ENCODE measurements at places on chromosomes 5 and 9.

DNA sequence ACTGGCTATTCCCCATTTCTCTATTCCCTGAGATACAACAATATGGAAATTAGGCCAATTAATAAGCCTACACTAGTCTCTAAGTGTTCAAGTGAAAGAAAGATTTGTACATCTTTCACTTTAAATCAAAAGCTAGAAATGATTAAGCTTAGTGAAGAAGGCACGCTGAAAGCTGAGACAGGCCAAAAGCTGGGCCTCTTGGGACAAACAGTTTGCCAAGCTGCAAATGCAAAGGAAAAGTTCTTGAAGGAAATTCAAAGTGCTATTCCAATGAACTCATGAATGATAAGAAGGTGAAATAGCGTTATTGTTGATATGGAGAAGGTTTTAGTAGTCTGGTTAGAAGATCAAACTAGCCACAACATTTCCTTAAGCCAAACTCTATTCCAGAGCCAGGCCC is 256.2 kb downstream of the ZSWIM6 start:
- DNase-seq = no peak

DNA sequence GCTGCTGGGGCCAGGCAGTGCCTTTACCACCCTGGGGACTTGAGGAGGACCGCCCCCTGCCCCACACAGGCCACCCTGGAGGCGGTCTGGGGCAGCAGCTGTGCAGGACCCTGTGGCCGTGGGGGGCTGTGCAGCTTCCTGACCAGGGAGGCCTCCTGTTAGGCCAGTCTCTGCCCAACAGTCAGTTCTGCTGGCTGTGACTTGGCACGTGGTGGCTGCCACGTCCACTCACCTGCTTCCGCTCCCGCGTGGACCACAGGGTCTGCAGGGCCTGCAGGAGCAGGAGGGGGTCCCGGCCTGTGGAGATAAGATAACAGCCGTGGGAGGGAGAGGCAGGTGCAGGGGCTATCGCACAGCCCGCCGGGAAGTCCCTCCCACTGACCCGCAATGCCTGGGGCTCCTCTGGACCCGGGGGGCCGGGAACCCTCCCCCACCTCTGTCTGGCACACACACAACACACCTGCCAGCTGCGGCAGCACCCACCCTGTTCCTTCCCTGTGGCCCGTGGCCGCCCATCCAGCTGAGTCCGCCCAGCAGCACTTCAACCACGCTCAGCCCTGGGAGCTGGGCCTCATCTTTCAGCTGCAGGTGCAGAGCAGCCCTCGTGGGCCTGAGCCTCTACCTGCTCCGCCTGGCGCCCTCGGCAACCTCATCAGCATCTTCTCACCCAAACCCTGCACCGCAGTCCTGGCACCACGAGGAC is 39.7 kb downstream of the EXD3 start:
- DNase-seq = peak; percentile 8

DNA sequence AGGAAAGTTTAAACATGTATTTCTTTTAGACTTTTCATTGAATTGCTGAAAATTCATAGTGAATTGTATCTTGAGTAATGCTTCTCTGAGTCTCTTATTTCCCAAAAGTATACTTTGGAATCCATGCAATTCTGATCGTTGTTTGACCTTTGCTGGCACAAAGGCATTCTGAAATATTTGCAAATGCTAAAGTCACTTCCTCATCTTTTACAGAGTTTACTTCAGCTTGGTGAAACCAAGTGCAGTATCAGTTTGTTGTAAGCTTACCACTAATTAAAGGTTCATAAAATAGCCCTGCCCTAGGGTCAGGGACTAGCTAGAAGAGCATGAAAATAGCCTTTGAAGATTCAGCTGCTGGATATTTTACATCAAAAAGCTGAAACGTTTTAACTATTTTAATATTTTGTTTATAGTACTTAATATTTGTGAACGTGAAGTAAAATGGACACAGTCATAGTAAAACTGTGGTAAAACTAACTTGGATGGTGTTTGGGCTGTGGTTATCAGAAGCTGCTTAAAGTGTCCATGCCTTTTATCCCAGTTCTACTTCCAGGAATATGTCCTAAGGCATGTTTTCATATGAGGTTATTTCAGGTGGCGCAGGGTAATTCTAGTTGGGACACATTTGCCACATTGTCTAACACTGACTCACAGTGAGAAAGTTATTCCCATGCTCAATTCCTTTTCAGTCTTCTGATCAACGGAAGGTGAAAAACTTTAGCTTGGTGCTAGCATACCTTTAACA is 45.3 kb downstream of the SLC22A5 start:
- no peak for DNase-seq

- DNase-seq = no peak
Measured at GRCh38 chr5:179791881-179792611, 1.7 kb upstream of the LTC4S start.

DNA sequence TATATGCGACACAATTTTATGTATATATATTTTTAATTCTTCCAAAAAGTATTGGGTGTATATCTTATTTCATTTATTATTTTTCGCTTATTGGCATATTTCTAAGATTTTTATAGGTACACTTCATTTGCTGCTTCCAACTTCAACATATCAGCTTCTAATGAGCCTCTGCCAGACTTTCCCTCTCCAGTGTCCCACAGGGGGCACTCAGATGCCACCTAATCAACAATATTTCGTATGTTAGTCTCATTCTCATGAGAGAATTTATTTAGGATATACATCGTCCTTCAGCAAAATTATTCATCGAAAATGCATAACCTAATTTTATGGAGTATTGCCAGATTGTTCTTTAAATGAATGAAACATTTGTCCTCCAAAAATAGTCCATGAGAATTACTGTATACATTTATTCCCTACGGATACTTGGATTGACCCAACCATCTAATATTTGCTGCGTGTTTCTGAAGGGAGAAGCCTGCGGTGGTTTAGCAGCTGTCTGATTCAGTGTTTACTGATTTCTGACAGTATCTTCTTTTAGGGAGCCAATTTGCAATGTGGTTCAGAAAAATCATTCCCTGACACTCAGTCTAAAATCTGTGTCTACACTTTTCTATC is 100.6 kb upstream of the SELENOP start:
- no peak for DNase-seq

DNA sequence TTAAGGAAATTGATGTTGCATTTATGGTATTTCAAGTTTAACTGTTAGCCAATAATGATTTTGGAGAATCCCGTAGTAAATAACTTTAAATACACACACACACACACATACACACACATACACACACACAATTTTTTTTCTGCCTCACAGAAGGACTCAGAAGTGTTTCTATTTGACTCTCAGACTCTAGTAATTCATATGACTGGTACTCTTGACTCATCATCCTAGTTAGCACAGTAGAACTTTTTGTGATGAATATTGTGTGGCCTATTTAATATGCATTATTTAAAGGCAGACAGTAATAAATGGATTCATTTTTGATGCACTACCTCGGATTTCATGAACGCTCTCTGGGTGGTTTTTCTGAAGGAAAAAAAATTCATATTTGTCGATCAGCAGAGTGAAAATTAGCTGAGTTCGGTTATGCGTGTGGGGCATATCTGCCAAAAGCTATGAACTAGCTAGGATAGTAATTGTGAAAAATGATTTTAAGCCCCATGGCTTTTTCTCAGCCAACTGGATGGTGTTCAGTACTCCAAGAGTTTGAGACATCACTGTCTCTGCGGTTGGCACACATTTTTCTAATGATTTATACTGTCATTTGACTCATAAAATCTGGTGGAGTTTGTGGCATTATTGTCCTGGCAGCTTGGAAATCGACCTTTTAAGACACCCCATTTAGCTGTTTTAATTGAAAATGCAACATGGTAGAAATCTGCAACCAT is 102.2 kb downstream of the PCSK5 start:
- no peak for DNase-seq
